SHP77 (cell line): ENCODE measurements at places on chromosomes 7 and 10.

DNA sequence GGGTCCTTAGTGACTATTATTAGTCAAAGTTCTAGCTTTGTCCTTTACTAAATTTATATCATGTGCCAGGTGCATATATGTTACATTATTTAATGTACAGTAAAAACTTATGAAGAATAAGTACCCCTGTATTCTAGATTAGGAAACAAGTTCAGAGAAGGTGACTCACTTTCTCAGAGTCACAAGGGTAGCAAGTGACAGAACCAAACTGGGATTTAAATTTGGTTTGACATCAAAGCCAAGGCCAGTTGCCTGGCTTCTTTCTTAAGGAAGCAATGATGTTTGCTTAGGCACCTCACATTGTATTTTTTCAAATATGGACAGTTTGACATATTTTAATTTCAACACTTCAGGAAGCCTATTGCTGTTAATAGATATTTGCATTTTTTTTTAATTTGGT is 2.5 kb downstream of the LSM8 start:
- no peak for DNase-seq

DNA sequence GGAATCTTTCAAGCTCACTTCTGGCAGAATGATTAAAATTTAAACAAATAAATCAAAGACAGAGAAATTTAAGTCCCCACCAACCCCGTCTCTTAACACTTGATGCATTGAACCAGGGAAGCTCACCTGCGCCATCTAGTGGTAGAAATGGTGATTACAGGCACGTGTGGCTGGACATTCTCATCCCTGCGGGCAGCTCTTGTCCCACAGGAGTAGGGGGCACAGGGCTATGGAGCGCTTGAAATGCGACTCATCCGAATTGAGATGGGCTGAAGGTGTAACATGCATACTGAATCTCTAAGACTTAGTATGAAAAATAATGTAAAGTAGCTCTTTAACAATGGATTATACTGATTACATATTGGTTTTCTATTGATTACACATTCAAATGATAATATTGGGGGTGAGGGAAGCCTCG is 24.8 kb upstream of the SLIT1 start:
- DNase-seq: peak; percentile 66

DNA sequence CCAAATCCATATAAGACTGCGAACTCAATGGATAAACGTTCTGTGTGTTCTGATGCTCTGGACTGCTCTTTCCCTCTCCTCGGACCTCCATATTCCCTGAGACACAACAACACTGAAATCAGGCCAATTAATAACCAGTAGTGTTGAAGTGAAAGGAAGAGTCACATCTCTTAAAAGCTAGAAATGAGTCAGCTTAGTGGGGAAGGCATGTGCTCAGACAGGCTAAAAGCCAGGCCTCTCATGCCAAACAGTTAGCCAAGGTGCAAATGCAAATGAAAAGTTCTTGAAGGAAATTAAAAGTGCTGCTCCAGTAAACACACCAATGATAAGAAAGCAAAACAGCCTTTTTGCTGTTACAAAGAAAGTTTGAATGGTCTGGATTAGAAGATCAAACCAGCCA is 29.3 kb downstream of the TNS3 start:
- DNase-seq: no peak

GRCh38 chr10:85655411-85655810 is 711.2 kb downstream of the GRID1 start:
- no peak for DNase-seq
